ENCODE measurements at places on chromosomes 5 and 9. TPM values are rescaled to one million over a fixed set of nuclear protein-coding genes. Genes with fewer than 3 reads are reported as not detected.

Gene CEMIP2
- 61.3 TPM for polyA plus RNA-seq

DNA sequence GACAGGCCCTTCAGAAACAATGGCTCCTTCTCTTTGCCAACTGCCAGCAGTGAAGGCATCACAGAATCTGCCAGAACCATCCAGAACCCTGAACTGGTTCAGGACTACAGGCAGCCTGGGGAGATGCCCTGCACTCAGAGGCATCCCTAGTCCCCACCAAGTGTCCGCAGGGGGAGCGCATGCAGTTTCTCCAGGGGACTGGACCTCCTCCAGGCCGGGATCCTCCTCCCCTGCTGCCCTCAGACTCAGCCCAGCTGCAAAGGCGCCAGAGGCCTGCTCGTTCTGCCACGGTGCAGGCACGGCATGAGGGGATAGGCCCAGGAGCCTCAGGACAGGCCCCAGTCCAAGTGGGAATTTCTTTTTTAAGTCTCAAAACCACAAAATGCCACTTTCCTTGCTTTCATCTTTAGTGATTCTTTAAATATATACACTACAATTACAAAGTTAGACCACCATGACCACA is 72.0 kb downstream of the SEMA4D start:
- no peak for DNase-seq

DNA sequence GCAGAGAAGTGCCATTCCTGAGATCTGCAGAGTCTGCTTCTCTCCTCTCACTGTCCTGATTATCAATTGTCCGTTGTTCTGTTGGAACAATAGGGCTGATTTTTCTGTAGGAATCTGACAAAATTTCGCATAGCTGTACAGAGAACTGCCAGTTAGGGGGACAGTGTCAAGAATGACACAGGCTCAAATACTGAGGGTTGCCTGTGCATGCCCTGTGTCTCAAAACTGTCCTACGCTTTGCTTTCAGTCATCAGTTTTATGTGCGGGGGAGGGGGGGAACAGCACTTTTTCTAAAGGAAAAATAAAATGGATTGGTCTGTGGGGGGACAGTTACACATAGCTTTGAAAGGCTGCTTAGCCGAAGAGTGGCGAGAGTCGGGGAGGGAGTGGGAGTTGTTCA is 248.6 kb downstream of the PDZD2 start:
- no peak for DNase-seq

GRCh38 chr5:138276402-138277054 is 2.1 kb upstream of the GFRA3 start:
- no peak for DNase-seq

- DNase-seq: no peak
Observed at GRCh38 chr5:7169240-7169878, 226.6 kb upstream of the ADCY2 start.

DNA sequence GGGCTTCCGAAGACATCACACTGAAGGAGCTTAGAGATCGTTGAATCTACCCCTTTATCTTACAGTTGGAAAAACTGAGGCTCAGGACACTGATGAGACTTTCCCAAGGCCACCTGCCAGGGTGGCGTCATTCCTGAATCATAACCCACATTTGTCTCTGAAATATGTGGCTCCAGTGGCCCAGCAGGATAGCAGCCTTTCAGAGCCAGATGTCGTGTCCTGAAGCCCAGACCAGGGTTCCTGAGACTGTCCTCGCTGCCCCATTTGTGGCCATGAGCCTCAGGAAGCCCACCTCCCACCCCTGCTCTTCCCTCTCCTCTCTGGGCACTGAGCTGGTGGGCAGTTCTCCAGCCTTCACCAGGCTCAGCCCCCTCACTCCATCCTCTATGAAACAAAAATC is 2.4 kb downstream of the HMCN2 start:
- DNase-seq: no peak

- DNase-seq: no peak
Observed at GRCh38 chr5:63070001-63070400, 491.4 kb downstream of the LRRC70 start.

GRCh38 chr5:5886812-5887486 is 464.5 kb downstream of the ICE1 start:
- peak; percentile 58 for DNase-seq

Gene PHAX
- 7.1 TPM for polyA plus RNA-seq

Gene TTC23L
- 0.03 TPM for polyA plus RNA-seq

DNA sequence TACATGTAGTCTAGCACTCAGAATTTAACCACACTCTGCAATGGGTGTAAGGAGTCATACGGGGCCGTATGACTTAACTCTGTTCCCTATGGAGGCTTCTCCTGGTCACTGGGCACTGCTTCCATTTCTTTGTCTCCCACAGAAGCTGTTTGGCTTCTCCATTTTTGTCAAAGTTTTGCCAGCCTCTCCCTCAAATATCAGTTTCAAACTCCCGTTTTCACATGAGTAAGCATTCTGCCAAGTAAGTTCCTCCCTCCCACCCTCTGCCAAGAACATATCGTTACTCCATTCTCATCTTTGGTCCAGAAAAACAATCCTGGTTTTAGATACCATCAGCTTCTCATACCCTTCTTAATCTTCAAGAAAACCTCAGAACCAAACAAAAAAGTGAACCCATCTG is 6.1 kb downstream of the AFAP1L1 start:
- no peak for DNase-seq

DNA sequence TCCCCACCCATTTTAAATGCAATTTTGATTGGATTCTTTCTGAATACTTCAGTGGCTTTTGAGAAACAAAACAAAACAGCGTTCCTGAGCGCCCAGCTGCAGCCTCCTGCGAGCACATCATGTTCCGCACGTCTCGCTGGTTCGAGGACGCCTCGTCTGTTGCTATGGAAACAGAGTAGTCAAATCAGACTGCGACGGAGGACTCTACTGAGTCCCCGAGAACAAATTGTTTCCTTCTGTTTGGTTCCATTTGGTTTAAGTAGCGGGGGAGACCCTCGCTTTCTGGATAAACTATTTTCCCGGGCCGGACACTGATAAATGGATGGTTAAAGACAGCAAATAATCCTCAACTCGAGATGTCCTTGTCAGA is 69.0 kb downstream of the SLC28A3 start:
- peak; percentile 83 for DNase-seq

Gene LCN12
- polyA plus RNA-seq: 1.5 TPM

- DNase-seq: no peak
Observed at GRCh38 chr9:31243386-31243785, 1141.1 kb upstream of the ACO1 start.

GRCh38 chr9:120378680-120379079 is 201.3 kb downstream of the CDK5RAP2 start:
- no peak for DNase-seq

GRCh38 chr5:106637275-106637674 is 1033.5 kb downstream of the EFNA5 start:
- DNase-seq: no peak

DNA sequence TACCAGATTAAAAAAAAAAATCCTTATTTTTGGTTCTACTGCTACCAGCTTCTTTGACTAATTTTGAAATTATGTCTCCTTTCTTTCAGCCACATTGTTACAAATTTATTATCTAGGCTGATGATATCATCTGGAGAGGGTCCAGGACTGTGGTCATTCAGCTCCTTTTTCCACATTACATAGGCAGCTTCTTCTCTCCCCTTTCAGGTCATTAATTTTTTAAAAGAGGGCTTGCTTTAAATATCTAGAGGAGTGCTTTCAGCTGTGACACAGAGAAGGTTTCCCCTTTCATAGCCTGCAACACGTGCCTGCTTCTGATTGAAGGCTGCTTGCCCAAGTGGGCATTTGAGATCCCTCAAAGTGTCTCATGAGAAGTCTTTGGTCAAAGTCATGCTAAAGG is 155.7 kb upstream of the PAPPA start:
- no peak for DNase-seq

GRCh38 chr9:96052686-96053085 is 177.2 kb downstream of the ERCC6L2 start:
- no peak for DNase-seq

Gene GLRA1
- not detected for polyA plus RNA-seq

Gene MARCOL
- not detected for polyA plus RNA-seq

DNA sequence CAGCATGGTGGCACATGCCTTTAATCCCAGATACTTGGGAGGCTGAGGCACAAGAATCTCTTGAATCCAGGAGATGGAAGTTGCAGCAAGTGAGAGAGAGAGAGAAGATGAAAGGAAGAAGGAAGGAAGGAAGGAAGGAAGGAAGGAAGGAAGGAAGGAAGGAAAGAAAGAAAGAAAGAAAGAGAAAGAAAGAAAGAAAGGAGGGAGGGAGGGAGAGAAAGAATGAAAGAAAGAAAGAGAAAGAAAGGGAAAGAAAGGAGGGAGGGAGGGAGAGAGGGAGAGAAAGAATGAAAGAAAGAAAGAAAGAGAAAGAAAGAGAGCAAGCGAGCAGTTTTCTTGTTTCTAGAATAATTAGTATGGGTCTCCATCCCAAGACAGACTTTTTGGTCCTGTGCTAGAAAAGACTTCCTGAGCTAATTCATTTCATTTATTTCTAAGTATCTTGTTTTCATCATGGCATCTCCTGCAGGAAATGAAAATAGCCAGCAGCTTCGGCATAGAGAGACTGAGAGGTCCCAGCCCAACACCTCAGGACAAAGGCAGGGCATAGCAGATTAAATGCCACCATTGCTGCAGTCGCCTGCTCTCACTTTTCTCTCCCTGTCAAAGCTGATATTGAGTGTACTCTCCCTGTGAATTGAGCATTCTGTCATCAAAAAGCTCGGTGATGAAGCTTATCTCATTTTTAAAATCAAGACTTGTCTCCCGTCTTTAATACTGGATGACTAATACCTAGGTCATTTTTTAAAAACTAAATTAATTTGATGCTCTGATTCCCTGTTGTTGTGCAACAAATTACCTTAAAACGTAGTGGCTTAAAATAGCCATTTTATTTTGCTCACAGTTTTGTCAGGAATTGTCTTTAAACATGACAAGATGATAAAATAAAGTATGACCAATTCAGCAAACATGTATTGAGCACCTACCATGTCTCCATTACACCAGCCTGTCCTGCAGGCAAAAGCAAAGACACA is 91.8 kb upstream of the ADRA1B start:
- DNase-seq: no peak

Gene CCDC152
- polyA plus RNA-seq: 0.92 TPM

DNA sequence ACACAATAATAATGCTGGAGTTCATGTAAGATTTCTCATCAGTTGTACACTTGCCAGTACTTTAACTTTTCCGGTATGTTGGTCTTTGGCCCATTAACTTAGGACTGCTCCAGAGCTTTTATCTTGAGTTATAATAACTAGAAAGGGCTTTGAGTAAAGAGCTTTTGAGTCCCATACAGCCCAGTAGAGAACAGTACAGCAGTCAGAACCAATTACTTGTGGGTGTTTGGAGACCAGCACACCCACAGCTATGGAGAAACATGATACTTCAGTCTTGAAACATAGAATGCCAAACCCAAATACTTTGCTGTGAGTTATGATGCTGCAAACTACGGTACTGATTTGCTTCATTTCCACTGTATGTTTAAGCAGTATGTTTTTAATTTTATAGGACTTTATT is 374.3 kb downstream of the CCDC171 start:
- DNase-seq: no peak

DNA sequence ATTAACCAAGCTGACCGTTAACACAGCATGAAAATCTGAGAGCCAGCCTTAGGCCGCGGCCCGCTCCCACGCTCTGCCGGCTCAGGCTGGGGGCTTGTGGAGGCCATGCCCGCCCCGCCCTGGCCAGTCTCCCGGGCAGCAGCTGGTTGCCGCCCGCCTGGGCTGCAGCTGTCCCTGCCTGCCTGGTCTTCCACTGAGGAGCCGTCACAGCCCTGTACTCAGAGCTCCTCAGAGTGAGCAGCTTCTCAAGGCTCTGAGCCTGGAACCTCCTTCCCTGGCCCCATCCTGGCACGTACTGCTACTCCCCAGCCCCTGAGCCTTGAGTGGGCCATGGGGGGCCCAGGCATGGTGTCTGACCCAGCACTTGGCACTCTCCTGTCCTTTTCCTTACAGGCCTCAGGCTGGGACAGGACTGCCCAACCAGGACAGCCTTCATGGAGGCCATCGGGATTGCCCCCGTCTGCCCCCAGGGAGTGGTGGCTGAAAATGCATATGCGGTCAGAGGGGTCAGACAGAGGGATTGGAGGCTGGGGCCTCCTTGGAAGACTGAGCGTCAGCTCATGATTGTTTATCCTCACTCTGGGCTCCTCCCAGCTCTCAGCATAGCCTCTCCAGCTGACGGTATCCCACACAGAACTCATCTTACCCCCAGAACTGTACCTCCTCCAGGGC is 11.9 kb downstream of the FGFR4 start:
- no peak for DNase-seq

DNA sequence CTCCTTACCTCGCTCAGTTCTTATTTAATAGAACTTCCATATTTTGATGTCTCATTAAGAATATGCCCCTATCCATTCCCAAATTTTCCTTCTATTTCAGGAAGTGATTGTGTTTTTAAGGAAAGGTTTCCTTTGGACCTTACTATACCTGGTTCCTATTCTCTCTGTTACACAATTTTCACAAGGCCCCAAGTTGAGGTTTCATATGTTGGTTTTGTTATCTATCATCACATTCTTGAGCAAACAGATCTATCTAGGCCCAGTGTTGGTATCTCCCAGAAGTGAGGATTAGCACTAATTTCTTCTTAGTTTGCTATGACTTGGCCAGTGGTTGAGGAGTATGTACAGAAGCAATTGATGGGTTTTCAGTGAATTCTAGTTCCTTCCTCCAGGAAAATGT is 41.5 kb downstream of the ALG2 start:
- no peak for DNase-seq

DNA sequence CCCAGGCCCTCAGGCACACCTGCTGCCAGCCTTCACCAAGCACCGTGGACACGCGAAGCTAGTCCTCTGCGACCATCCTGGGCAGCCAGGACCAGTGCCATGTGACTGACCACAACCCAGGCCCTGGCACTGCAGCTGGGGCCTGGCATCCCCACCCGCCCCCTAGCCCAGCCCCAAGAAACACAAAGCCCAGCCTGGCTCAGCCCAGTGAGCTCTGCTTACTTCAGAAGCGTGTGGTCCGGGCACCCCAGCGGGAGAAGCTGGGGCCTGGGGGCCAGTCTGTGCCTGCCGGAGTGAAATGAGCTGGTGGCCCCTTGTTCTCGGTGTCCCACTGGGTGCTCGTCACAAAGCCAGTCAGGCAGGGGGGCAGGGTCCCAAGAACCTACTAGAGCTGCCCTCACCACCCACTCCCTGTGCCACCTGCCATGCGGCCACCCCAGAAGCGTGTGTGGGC is 87.9 kb downstream of the KCNT1 start:
- no peak for DNase-seq

Gene LNPEP
- polyA plus RNA-seq: 10.5 TPM

DNA sequence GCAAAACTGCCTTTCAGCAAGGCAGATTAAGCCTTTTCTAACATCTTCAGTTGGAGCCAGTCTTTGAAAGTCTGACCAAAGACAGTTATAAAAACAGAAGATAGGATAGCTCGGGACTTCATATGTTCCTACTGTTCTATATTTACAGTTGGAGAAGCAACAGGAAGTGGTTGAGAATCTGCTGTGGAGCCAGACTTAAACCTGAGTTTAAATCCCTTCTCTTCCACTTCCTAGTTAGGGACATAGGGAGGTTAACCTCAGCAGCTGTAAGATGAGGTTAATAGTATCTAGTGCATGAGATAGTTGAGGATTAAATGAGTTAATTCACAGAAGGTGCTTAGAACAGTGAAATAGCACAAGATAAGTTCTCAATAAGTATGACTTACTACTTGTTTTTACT is 84.5 kb upstream of the FREM1 start:
- DNase-seq: no peak

Gene GPX8
- polyA plus RNA-seq: not detected

- DNase-seq: no peak
Observed at GRCh38 chr5:95721582-95722295, 9.4 kb upstream of the RHOBTB3 start.
